ENCODE measurements at places on chromosomes 2 and 18. TPM values are rescaled to one million over a fixed set of nuclear protein-coding genes. Genes with fewer than 3 reads are reported as not detected.
A peak's percentile ranks its signal among the peaks of the same experiment; 100 is the strongest.

- no peak for DNase-seq
Observed at GRCh38 chr2:229340086-229340760, 69.1 kb upstream of the PID1 start.

DNA sequence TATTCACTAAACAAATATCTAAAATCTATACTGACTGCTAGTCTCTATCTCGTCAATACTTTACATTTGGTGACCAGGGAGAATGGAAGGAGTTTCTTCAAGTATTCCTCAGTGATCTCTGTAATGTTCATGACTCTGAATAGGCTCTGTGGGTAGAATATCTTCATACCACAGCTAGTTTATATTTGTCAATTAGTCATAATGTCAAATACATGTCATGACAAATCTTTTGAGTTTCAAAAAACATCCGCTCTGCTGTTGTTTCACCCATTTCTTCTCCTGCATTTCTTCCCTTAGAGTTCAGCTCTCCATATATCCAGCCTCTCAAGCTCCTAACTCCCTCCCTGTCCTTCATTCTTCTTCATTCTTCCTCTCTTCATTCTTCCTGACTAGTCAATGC is 206.5 kb upstream of the FANCL start:
- no peak for DNase-seq

DNA sequence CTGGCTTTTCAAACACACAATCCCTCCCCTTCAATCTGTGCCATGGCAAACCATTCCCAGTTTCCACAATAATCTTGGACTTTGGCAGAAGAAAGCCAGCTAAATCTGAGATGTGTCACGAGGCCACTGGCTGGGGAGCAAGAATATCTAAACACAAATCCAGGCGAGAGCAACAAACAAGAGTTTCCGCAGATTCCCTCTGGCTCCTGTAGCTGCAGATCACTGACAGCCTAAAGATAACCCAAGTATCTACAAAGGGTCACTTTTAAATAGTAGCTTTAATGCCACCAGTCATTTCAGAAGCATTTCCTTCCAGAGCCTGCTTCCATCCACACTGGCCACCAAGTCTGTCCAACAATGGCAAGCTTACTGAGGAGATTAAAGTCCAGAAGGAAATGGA is 86.9 kb downstream of the ACVR1 start:
- DNase-seq, result no peak

DNA sequence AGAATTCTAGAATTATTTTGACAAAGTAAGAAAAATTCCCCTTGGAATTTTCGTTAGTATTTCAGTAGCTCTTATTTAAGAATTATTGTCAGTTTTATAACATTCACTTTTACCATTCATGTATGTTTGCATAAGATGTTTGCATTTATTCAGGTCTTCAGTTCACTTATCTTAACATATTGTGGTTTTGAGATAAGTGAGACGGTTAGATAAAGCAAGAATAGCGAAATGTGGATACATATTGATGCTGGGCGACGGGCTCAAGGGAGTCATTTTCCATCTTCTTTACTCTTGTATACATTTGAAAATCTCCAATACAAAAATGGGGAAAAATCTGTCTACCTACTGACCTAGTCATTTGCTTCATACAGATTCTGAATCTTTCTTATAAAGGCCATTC is 156.7 kb upstream of the HDAC4 start:
- DNase-seq, result no peak

GRCh38 chr2:212777020-212777491 is 238.5 kb upstream of the ERBB4 start:
- DNase-seq, result no peak

DNA sequence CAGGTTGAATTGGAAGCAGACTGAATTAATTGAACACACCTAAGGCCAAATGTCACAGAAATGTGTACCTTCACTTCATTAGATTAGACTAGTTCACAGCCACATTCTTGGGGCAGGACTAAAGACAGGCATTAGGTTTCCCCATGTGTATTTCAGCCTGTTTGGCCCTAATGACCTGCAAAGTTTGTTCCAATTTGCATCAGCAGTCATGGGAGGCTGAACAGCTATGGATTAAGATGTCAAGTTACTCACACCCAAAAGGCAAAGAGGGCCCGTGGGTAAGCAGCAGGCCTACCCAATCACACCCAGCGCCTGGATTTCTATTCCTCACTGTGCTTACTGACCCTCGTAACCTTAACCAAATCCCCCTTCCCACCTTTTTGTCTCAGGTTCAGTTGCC is 99.6 kb upstream of the RIOK3 start:
- no peak for DNase-seq

- no peak for DNase-seq
Observed at GRCh38 chr2:223001797-223002175, 50.2 kb upstream of the KCNE4 start.

DNA sequence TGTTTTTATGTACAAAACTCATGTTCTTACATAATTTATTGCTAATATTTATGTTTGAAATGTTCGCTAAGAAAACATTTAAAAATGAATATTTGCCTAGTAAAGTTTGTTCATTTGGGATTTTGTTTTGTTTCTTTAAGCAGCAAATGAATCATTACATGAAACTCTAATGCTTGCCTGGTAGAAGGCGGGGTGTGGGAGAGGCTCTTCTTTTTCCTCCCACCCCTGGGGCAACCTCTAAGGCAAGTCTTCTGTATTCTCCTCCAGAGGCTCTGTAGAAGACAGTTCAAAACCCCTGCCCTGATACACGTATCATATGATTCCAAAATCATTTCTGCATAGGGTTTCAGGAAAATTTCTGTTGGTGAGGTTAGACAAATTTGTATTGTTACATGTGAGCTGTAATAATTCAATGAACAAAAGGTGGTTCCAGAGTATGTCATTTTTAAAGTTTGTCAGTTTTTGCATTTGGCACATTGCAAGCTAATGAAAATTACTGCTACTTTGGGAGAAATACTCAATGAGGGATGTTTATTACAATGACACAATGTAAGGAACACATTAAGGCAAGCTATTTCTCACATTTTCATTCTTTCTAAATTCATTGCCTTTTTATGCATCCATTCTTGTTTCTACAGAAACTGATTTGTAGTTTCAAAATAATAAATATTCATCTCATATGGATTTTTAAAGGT is 302.3 kb upstream of the UBE2E3 start:
- no peak for DNase-seq

DNA sequence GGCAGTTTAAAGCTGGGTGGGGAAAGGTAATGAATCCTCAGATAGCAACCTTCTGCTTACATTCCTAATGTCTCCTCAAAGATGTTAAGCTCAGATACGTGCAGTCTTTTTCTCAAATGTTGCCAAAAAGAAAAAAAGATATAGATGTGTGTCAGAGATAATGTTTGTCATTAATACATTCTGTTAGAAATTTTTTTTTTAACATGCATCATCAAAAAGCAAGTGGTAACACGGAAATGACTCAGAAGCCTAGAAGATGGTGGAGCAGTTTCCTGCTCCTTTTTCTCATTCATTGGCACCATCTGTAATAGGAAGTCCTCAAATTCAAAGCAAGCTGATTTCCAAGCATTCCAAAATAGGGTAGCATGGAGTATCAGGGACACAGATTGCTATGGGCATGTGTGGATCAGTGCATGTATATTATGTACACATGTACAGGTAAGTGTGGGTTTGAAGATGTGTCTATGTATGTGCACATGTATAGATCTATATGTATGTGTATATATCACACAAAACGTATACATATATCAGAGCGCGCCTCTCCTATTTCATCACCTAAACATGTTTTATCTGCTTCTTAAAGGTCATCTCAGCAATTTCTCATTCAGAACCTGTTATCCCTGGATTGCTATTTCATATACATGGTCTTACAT is 79.9 kb upstream of the ITGB6 start:
- no peak for DNase-seq

GRCh38 chr2:42768706-42769256 is 4.8 kb upstream of the OXER1 start:
- no peak for DNase-seq

DNA sequence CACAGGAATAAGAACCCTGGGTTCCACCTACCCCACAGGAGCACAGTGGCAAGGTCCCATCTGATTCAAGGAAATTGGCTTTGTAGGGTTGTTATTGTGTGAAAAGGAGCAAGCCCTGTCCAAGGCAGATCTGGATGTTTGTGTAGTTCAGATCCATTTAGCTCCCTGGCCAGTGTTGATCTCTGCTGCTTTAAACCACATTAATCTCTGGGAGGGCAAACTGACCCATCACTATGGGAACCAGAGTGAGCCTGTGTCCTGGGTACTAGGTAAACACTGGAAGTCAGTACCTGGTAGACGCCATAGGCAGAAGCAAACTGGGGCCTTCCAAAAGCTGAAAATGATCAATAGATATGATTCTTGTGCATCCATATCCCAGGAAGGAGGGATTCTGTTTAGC is 271.5 kb upstream of the EPAS1 start:
- DNase-seq, result no peak

- DNase-seq, result no peak
Observed at GRCh38 chr18:12839057-12839525, 44.9 kb downstream of the PTPN2 start.

- no peak for DNase-seq
Observed at GRCh38 chr2:54380670-54381069, 75.5 kb upstream of the SPTBN1 start.

- peak; percentile 54 for DNase-seq
Observed at GRCh38 chr18:79528846-79529245, 133.1 kb downstream of the NFATC1 start.

DNA sequence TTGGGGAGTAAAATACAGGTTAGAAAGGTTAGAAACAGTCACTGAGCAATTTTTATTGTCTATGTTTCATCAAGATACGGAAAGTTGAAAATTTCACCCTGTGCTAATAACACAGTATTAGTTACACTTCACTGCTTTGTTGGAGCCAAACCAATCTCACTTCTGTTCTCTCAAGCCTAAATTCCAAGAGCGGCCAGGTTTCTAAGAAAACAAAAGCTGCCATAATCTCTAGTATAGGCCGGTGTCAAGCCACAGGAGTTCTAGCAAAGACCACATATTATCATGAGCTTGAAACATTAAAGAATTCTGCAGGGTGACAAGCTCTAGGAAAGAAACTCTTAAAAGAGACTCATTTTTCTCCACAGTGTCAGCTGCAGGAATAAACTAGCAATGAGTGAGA is 128.7 kb downstream of the TXNL1 start:
- DNase-seq, result no peak

GRCh38 chr18:74689251-74689650 is 91.6 kb downstream of the ZNF407 start:
- no peak for DNase-seq

DNA sequence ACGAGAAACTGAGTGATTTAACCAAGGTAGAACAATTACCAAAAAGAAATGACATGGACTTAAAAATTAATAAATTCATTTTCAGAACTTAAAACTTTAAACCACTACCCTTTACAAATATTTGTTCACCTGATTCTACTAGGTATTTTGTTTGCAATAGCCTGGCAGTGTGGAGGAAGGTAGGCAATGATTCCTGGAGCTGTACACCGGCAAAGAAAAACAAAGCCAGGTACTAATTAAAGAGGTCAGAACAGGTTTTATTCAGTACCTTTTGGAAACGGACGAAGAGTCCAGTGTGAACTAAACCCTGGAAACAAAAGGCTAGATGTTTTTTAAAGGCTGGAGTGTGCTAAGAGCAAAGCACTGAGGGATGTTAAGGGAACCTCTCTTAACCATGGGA is 561.3 kb upstream of the FSHR start:
- DNase-seq, result no peak

GRCh38 chr2:241009191-241009590 is 10.8 kb downstream of the SNED1 start:
- no peak for DNase-seq

DNA sequence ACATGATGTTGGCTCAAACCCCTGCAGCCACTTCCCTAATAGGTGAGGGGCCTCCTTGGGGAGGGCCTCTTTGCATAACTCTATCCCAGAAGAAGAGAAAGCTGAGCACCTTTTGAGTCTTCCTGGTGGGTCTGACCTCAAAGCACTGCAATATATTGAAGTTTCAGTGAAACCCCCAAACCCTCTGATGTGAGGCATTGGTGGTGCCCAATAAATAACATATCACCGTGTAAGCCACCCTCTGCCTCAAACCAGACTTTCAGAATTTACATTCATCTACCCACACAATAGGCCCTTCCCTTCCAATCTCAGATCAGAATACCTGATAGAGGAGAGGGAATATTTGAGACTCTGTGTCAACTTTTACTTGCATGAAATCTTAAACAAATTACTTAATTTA is 142.8 kb upstream of the STK17B start:
- no peak for DNase-seq

GRCh38 chr2:230915319-230915718 is 9.7 kb downstream of the GPR55 start:
- DNase-seq, result no peak

DNA sequence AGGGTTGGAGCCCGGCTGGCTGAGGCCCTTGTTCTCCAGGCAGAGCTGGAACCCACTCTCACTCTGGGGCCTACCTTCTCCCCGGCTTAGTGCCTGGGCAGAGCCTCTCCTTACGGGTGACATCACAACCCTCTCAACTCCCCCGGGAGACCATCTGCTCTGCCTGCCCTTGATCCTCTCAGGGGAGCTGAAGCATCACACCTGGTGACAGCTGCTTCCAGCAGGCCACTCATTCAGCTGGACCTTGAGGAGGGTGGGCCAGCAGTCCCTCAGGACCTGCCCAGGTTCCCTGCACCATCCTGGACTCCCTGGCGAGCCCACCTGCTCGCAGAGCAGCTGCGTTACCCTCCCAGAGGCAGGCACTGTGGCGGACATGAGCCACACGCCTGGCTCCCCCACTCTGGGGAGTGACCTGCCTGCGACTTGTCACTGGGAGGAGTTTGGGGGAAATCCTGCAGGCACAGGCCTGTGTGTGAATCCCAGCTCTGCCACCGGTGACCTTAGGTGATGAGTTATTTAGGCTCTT is 13.1 kb downstream of the HS6ST1 start:
- peak; percentile 11 for DNase-seq

DNA sequence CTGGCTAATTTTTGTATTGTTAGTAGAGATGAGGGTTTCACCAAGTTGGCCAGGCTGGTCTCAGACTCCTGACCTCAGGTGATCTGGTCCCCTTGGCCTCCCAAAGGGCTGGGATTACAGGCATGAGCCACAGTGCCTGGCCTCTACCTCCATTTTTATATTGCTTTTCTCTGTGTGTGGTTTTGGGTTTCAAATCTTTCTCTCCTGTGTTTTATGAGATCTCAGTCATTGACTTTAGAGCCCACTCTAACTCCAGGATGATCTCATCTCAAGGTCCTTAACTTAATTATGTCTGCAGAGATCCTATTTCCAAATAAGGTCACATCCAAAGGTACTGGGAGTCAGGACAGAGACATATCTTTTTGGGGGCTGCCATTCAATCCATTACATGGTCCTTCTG is 24.7 kb downstream of the ARL4C start:
- DNase-seq, result no peak

DNA sequence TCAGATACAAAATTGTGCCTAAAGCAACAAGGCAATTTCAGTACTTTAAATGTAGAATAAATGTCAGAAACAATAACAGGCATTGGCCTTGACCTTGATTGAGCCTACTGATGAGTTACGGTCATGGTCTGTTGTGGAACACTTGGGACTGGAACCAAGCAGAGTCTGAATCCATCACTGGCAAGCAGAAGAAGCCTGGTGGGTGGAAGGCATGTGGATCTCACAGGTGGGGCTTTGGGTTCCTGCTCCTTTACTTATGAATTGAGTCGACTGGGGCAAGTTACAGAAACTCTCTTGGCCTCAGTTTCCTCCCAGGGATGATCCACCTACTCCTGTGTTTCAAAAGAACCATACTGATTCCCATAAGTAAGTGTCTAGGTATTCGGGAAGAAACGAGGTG is 102.3 kb downstream of the KCNF1 start:
- DNase-seq, result no peak

PIEZO2 gene
- 0.83 TPM for total RNA-seq

STPG4 gene
- total RNA-seq, result not detected

CROCC2 gene
- total RNA-seq, result not detected

BMP10 gene
- total RNA-seq, result not detected

FRZB gene
- total RNA-seq, result 5.7 TPM

USP14 gene
- total RNA-seq, result 46.9 TPM
